ENCODE measurements at places on chromosomes 5 and 9.
A peak's percentile ranks its signal among the peaks of the same experiment; 100 is the strongest.

DNA sequence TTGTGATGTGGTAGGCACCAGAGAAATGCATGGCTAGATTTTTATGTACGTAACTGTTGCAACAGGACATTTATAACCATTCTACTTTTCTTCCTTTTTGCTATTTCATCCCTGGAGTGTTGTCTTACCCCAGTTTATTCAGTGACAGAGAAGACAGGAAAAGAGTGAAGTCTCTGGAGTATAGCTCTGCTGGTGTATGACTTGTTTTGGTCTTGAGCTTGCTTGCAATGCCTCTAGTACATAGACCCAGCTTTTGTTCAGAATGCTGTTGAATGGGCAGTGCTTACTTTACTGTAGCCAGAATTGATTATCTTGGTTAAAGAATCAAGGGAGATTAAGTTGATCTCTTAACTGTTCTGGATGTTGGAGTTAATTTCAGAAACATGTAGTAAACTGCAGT lies 94.3 kb downstream of the PBX3 start:
- DNase-seq, result no peak

DNA sequence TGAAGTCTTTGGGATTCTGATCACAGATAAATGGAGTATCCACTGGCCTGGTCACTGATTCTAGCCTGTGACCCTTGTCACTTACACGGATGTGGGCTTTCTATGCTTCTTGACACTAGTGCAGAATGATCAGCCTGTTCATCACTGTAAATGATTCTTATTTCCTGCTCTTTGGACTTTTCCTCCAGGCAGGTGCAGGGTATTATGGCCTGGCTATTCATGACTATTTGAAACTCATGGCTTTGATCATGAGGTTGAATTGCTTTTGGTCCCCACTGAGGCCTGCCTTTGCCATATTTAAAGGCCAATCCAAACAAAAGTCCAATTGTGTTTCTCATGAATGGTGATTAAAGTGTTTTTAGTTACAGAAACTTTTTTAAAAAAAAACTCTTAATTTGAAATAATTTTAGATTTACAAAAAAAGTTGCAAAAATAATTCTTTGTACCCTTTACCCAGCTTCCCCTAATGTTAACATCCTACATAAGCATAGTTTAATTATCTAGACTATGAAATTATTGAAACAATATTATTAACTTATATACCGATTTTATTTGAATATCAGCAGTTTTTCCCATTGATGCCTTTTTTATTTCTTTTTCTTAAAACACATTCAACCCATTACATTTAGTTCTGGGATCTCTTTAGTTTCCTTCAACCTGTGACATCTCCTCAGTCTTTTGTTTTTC lies 68.1 kb downstream of the GALNT10 start:
- DNase-seq, result no peak

GRCh38 chr5:81739291-81739690 lies 11.6 kb downstream of the SSBP2 start:
- no peak for DNase-seq

DNA sequence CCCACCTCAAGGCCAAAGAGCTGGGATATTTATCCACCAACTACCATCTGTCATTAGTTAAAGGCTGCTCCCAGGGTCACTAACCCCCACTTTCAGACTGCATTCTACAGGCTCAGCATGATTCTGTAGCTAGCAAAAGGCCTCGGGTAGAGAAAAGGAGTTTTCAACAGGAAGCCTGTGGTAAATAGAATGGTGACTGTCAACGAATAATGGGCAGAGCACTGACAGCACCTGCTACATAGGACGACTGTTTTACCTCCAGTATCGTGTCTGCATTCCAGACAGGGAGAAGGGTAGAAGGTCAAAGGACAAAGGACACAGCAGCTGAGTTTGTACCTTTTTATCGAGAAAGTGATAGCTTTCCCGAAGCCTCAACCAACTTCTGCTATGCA lies 20.3 kb downstream of the MFAP3 start:
- DNase-seq, result no peak

GRCh38 chr9:131264231-131264630 lies 12.1 kb downstream of the FAM78A start:
- no peak for DNase-seq

GRCh38 chr5:147190331-147190730 lies 44.5 kb upstream of the STK32A start:
- no peak for DNase-seq

- DNase-seq, result peak; percentile 46
These were observed 58.6 kb downstream of the DIAPH1 start for GRCh38 chr5:141560151-141560550.

- no peak for DNase-seq
These were observed 142.2 kb upstream of the ZNF366 start for GRCh38 chr5:72649449-72649848.

DNA sequence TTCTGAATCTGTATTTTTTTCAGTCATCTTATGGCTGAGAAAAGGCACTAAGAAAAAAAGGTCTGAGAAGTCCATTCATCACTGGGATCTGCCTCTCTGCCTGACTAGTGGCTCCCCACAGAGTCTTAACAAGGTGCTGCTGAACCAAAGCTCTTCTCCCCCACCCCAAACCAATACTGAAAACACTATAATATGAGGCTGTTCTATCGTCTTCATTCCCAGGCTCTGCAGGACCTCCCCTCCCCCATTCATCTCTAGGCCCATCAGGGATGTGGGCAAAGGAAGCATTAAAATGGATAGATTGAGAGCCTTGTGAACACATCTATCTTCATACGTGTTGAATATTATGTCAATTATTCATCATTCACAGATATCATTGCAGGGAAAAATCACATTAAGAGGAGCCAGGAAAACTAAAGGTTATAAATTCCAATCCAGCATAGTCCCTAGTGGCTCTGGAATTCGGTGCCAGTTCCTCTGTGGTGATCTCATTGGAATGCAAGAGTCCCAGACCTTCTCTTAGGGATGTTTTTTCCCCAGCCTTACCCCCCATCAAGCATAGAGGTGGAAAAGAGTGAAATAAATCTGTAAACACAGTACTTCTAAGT lies 44.3 kb upstream of the GPR151 start:
- DNase-seq, result peak; percentile 15

- no peak for DNase-seq
These were observed 199.2 kb downstream of the ARHGEF28 start for GRCh38 chr5:73825199-73825598.

GRCh38 chr9:72327631-72328030 lies 37.4 kb downstream of the ZFAND5 start:
- no peak for DNase-seq

DNA sequence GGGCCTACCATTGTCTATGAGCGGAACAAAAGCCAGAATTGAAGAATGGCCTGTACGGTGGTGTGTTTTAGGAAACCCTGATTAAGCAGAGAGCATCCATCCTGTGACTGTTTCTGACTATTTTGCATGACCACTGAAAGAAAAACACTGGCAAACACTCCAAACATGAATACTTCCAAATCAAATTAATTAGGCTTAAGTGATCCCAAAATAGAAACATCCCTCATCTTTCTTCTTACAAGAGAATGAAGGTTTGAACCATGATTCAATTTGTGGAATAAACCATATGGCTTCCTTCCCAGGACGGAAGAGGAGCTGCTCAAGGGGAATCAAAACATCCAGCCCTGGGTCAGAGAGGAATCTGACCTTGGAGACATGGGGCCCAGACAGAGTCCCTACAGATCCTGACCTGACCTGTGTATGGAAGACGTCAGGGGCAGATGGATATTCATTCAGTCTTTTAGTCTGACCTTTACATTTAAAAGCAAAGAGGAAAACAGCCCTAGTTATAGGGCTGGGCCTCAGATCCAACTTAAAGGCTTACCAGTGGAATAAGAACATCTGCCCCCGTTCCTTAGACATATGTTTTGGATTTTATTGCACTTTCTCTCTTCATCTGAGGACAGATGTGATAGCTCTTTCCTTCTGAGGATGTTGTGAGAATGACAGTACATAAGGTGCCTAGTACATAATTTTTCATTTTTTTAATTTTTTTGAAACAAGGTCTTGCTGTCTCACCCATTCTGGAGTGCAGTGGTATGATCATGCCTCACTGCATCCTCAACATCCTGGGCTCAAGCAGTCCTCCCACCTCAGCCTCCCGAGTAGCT lies 17.6 kb upstream of the RECK start:
- no peak for DNase-seq

DNA sequence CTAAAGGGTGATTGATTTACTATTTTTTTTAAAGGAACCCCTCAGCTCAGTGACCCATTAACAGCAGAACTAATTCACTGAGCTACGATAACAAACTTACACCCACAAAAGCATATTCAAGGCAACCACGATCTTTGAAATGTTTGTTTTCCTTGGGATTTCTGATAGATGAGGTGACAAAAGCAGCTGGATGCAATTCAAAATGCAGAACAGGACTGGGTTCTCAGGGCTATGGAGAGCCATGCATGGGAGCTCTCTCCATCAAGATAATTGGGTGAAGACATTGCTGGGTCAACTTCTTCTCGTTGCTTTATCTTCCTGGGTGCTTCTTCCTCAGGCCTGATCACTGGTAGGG lies 60.1 kb downstream of the PAPPA start:
- no peak for DNase-seq

DNA sequence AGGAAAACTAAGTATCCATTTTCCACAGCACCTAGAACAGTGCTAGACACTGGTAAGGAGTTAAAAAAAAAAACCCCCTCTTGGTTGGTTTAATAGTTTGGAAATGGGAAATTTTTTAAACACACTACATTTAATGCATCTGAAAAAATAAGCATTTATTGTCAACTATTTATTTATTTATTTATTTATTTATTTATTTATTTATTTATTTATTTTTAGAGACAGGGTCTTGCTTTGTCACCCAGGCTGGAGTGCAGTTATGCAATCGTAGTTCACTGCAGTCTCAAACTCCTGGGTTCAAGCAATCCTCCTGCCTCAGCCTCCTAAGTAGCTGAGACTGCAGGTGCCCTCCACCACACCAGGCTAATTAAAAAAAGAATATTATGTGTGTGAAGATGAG lies 51.6 kb downstream of the SNCAIP start:
- DNase-seq, result no peak

DNA sequence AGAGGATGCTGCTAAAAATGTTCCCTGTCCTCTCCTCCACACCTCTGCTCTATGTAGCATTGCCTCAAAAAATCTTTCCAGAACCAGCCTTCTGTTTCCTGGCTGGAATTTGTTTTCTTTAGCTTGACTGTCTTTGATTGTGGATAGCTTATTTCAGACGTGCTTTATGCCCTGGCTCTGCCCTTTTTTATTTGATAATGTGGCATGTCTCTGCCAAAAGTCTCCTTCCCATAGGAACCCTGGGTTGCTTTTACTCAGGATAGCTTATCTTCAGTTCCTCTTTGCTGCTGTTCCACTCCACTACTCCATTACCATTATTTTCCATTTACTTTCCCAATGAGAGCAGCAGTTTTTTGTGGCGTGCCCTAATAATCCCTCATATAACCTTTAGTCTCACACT lies 885 bp upstream of the TMEM252 start:
- no peak for DNase-seq

- DNase-seq, result no peak
These were observed 8.4 kb upstream of the ARSI start for GRCh38 chr5:150311015-150311692.

DNA sequence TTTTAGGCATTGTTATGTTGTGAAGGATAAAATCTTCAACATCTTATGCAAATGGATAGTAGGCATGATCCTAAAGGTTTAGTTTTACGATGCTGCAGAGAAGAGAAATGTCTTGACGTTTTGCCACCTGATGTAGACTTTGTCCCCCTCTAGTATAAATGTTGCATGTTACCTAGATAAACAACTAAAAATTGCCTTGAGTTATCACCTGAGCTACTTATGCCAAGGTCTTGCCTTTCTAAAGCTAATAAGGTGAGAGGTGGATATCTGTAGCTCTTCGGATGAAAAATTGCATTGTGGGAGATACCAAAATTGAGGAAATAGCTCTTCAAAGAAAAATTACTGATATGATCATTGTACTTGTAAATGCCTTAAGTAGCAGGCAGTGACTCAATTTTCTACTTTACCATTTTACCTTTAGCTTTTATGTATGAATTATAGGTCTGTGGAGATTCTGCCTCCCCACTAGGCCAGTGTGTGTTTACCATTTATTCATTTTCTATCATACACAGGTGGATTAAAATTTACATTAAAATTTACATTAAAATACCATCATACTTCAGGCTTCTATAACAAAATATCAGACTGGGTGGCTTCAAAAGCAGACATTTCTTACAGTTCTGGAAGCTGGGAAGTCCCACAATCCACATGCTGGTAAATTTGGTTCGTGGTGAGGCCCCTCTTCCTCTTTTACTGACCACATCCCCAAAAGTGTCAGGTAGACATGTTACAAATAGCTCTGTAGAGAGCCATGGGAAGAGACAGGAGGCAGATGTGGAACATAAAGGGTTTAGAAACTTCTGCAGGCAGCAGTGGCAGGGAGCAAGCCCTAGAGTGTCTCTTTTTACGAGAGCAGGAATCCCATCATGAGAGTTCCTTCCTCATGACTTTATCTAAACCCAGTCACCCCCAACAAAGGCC lies 100.7 kb upstream of the ERBIN start:
- no peak for DNase-seq

DNA sequence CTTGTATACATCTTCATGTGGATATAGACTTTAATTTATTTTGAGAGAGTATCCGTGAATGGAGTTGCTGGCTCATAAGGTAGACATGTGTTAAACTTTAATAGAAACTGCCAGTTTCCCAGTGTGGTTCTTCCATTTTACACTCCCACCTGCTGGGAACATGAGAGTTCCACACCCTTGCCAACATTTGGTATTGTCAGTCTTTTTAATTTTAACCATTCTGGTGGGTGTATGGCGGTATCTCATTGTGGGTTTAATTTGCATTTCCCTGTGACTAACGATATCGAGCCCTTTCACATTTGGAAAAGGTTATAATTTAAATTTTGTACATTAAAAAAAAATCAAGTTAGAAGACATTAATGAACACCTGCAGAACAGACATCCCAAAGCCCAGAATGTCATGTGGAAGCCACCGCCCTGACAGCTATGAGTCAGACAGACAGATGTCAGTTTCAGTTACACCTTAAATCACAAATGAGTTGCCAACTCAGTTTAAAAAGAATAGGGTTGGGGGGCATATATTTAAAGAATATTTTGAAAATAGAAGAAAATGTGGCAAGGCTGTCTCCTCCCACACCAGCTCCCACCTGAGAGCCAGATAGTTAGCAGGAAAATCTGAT lies 36.9 kb downstream of the ANKRD33B start:
- DNase-seq, result no peak

GRCh38 chr5:86407711-86408110 lies 210.0 kb upstream of the COX7C start:
- DNase-seq, result no peak

DNA sequence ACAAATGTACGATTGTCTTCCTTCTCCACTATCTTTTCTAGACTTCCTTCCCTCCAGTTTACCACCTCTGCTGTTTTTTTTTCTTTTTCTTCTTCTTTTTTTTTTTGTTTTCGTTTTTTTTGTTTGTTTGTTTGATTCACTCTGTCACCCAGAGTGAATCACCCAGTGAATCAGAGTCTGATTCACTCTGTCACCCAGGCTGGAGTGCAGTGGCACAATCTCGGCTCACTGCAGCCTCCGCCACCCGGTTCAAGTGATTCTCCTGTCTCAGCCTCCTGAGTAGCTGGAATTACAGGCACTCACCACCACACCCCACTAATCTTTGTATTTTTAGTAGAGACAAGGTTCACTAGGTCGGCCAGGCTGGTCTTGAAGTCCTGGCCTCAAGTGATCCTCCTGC lies 375.7 kb downstream of the NTRK2 start:
- no peak for DNase-seq

All from retinal pigment epithelial cell (primary cell).